ENCODE measurements at places on chromosomes 13 and 19.

- H3K27ac ChIP-seq, result no peak overlapping the region
- no peaks in the 10 kb centered on the region for H3K4me1 ChIP-seq
- DNase-seq, result no peak
- H3K36me3 ChIP-seq, result no peaks in the 10 kb centered on the region
- H3K4me3 ChIP-seq, result no peak overlapping the region
Measured at GRCh38 chr19:15072930-15073647, 8.9 kb upstream of the OR1I1 start.

- H3K27me3 ChIP-seq, result no peaks in the 10 kb centered on the region
- DNase-seq, result no peak
- peaks cover 7% of the 10 kb centered on the region for H3K4me1 ChIP-seq
- H3K36me3 ChIP-seq, result peaks cover 42% of the 10 kb centered on the region
Measured at GRCh38 chr13:20799726-20800416, 26.1 kb upstream of the EEF1AKMT1 start.

DNA sequence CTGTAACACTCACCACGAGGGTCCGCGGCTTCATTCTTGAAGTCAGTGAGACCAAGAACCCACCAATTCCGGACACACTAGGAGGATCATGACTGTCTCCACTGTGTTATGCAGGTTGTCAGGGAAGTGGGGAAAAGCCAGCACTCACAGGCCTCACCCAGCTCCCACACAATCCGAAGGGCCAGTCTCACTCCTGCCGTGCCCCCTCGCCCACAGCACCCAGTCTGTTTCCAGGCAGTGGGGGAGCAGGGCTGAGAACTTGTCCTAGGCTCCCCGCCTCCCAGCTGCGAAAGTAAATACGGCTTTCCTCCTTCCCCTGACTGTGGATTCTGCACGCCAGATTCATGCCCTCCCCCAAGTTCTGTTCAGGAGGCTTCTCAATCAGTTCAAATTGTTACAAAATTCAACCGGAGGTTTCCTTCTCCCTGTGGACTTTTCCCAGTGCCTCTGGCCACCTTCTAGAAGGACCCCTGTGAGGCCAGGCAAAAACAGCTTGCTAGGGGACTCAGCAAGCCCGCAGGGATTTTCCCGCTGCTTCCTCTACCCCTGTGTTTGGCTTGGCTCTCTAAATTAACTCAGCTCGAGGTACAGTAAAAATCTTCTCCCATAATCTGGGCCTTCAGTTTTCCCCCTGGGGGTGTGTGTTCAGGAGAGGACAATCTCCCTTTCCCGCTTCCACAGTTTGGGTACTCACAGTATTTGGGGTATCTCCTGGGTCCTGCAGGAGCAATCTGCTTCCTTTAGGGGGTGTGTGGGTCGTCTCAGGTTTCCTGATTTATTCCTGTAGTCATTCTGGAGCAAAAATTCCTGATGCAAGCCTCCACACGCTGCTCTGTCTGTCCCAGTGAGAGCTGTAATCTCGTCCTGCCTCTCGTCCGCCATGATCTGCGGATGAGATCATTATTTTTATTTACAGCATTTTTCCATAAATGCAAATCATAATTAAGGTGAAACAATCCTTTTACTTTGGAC is 899.8 kb downstream of the GPC5 start:
- DNase-seq, result no peak
- no peaks in the 10 kb centered on the region for H3K27me3 ChIP-seq
- H3K27ac ChIP-seq, result no peak overlapping the region
- H3K36me3 ChIP-seq, result no peaks in the 10 kb centered on the region
- no peaks in the 10 kb centered on the region for H3K4me1 ChIP-seq
- no peak overlapping the region for H3K4me3 ChIP-seq

GRCh38 chr13:36914648-36915047 is 5.4 kb downstream of the SMAD9 start:
- H3K4me1 ChIP-seq, result no peaks in the 10 kb centered on the region
- H3K27me3 ChIP-seq, result peaks cover 48% of the 10 kb centered on the region
- no peak for DNase-seq
- no peak overlapping the region for H3K4me3 ChIP-seq
- H3K27ac ChIP-seq, result no peak overlapping the region
- no peaks in the 10 kb centered on the region for H3K36me3 ChIP-seq

- no peak for DNase-seq
- peaks cover 33% of the 10 kb centered on the region for H3K36me3 ChIP-seq
- H3K27ac ChIP-seq, result no peak overlapping the region
- peaks cover 9% of the 10 kb centered on the region for H3K4me1 ChIP-seq
Measured at GRCh38 chr13:21445759-21446158, 13.3 kb downstream of the ZDHHC20 start.

DNA sequence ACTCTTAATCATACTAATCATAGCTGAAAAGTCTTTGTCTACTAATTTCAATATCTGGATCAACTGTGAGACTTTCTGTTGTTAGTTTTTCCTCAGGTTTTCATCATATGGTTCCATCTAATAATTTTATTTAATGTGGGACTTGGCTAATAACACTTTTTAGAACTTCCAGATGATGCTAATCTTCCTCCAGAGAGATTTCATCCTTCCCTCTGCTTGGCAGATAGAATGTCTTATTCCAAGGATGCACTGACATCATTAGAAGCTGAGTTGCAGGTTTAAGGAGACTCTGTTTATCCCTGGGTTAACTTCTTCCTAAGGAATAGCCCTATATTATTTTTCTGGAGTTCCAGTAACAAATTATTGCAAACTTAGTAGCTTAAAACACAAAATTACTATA is 325.6 kb downstream of the COG6 start:
- peaks cover 11% of the 10 kb centered on the region for H3K27me3 ChIP-seq
- H3K27ac ChIP-seq, result no peak overlapping the region
- DNase-seq, result no peak
- no peak overlapping the region for H3K4me3 ChIP-seq
- no peaks in the 10 kb centered on the region for H3K36me3 ChIP-seq
- no peaks in the 10 kb centered on the region for H3K4me1 ChIP-seq

GRCh38 chr13:67134417-67135129 is 95.6 kb downstream of the PCDH9 start:
- H3K27me3 ChIP-seq, result no peaks in the 10 kb centered on the region
- H3K4me1 ChIP-seq, result no peaks in the 10 kb centered on the region
- H3K4me3 ChIP-seq, result peak overlapping the region; percentile 54
- H3K36me3 ChIP-seq, result no peaks in the 10 kb centered on the region
- DNase-seq, result no peak

GRCh38 chr19:1401138-1401888 is at the start of gene GAMT:
TSS of gene GAMT (minus strand) at chr19:1401542. CDS start at chr19:1401476, 66 bp downstream.
- H3K27me3 ChIP-seq, result peaks cover 2% of the 10 kb centered on the region
- peaks cover 10% of the 10 kb centered on the region for H3K4me1 ChIP-seq
- DNase-seq, result peak; percentile 63
- no peak within 1 kb of the TSS for H3K27ac ChIP-seq
- no peaks in the 10 kb centered on the region for H3K36me3 ChIP-seq

- H3K27me3 ChIP-seq, result peaks cover 5% of the 10 kb centered on the region
- H3K4me1 ChIP-seq, result no peaks in the 10 kb centered on the region
- H3K4me3 ChIP-seq, result no peak overlapping the region
- H3K27ac ChIP-seq, result no peak overlapping the region
- DNase-seq, result no peak
- no peaks in the 10 kb centered on the region for H3K36me3 ChIP-seq
Measured at GRCh38 chr13:43326100-43326499, 302.7 kb downstream of the DNAJC15 start.

- DNase-seq, result no peak
- H3K27me3 ChIP-seq, result no peaks in the 10 kb centered on the region
- no peak overlapping the region for H3K4me3 ChIP-seq
- no peaks in the 10 kb centered on the region for H3K4me1 ChIP-seq
- H3K36me3 ChIP-seq, result no peaks in the 10 kb centered on the region
Measured at GRCh38 chr13:108551674-108552073, 77.7 kb upstream of the MYO16 start.

DNA sequence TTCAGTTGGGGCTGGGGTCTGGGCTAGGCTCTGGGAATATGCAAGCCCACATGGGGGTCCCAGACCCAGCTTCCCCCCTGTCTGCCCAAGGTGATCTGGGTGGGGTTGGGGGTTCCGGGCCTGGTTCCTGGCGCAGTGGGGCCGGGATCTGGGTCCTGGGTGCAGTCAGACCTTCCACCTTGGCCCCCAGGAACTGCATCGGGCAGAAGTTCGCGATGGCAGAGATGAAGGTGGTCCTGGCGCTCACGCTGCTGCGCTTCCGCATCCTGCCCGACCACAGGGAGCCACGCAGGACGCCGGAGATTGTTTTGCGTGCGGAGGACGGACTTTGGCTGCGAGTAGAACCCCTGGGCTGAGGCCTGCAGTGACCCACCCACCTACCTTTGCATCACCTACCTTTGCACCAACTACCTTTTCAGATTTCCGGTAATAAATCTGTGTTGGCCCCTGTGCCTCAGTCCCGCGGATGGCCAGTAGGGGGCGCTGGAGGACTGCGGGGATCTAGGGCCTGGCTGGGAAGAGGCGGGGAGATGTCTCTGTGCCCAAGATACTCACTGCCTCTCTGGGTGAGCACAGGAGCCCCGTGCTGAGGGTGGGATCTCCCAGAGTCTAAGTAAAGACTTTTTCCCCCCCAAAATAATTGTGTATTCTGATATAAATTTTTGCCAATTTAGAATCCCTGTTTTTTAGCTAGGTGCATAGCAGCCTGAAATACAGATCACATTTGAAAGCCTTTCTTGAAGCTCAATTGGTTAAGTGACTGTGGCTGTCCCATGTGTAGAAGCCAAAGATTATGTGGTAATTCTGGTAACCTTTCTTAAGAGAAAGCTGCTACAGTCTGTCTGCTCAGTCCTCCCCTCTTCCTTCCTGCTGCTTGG is 11.5 kb upstream of the CYP4F3 start:
- DNase-seq, result peak; percentile 73
- H3K27me3 ChIP-seq, result no peaks in the 10 kb centered on the region
- no peak overlapping the region for H3K27ac ChIP-seq
- H3K4me1 ChIP-seq, result no peaks in the 10 kb centered on the region
- no peaks in the 10 kb centered on the region for H3K36me3 ChIP-seq

DNA sequence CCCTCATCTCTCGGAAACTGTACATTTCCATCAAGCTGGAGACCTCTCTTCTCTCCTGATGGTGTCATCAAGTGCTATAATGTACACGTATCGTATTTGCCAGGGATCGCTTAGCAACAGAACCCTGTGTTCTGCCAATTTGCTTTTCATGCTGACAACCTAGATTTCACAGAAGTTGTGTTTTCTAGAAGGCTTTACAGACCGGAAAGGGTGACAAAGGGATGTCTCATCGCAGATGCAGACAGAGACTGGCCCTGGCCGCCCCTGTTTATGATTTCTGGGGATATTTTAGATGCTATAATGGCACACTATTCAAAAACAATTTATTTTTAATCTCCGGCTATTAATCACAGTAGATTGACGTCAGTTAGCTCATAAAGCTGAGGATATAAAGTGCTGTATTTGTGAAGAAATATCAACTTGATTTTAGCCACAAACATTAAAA is 291.4 kb downstream of the IRS2 start:
- DNase-seq, result no peak
- no peak overlapping the region for H3K4me3 ChIP-seq
- H3K27ac ChIP-seq, result no peak overlapping the region
- H3K27me3 ChIP-seq, result no peaks in the 10 kb centered on the region

DNA sequence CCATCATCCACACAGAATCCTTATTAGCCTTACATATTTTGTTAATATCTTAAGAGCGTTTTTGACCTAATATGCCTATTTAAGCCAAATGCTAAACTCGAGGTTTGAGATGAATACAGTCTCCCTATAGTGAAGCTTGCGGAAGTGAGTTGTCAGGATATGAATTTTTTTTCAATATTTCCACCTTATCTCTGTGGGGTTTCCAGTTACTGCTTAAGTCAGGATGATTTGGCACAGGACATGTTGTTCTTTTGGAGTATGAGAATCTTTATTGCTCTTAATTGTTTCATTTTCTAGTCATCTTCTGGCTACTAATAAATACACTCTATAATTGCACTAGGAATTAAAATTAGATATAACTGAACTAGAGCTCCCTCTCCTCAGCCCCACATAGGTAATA is 44.2 kb upstream of the GPC6 start:
- no peaks in the 10 kb centered on the region for H3K36me3 ChIP-seq
- no peak for DNase-seq
- no peak overlapping the region for H3K27ac ChIP-seq
- H3K4me3 ChIP-seq, result no peak overlapping the region

- no peak overlapping the region for H3K4me3 ChIP-seq
- no peaks in the 10 kb centered on the region for H3K27me3 ChIP-seq
- no peak for DNase-seq
Measured at GRCh38 chr13:80571346-80572307, 230.7 kb upstream of the SPRY2 start.

GRCh38 chr13:94758436-94758960 is 46.2 kb upstream of the SOX21 start:
- no peaks in the 10 kb centered on the region for H3K36me3 ChIP-seq
- DNase-seq, result no peak
- H3K4me1 ChIP-seq, result no peaks in the 10 kb centered on the region
- peaks cover 22% of the 10 kb centered on the region for H3K27me3 ChIP-seq
- H3K27ac ChIP-seq, result no peak overlapping the region

- no peak overlapping the region for H3K27ac ChIP-seq
- no peaks in the 10 kb centered on the region for H3K36me3 ChIP-seq
- H3K4me3 ChIP-seq, result no peak overlapping the region
Measured at GRCh38 chr19:30307191-30307974, 64.8 kb upstream of the ZNF536 start.

- H3K4me1 ChIP-seq, result no peaks in the 10 kb centered on the region
- H3K36me3 ChIP-seq, result no peaks in the 10 kb centered on the region
- peaks cover 3% of the 10 kb centered on the region for H3K27me3 ChIP-seq
- H3K27ac ChIP-seq, result no peak overlapping the region
- no peak overlapping the region for H3K4me3 ChIP-seq
Measured at GRCh38 chr13:29791997-29792780, 58.2 kb downstream of the UBL3 start.

DNA sequence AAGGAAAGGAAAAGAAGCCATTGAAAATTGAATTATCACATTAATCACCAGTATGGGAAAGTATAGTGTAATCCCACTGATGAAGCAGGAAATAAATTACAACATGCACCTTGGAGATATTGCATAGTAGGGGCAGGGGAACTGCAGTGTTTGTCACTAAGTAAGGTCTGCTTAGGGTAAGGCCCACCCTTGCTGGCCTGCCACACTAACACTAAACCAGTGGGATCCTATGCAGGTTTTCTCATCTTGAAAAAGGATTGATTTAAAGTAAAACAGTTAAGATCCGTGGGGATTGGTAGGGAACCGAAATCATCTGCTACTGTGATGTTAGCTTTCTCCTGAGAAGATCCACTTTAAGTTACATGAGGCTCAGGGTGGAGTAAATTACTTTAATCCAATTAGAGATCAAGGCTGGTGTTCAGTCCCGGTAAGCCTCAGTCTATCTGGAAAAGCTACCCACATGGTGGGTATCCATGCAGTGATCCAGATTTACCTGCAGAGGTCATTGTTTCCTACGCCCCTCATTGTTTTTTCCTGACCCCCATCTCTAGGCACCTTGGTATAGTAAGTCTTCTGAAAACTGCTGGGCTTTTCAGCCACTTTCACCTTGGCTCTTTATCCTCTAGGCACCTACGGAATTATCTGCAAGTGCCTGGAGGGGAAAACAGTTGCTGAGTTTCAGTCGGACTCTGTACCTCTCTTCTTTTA is 1014.9 kb upstream of the ATXN8OS start:
- no peaks in the 10 kb centered on the region for H3K4me1 ChIP-seq
- no peak overlapping the region for H3K27ac ChIP-seq
- no peak for DNase-seq
- no peak overlapping the region for H3K4me3 ChIP-seq

- H3K27ac ChIP-seq, result peak overlapping the region; percentile 93
- DNase-seq, result no peak
- H3K36me3 ChIP-seq, result peaks cover 24% of the 10 kb centered on the region
- H3K27me3 ChIP-seq, result no peaks in the 10 kb centered on the region
- peaks cover 18% of the 10 kb centered on the region for H3K4me1 ChIP-seq
Measured at GRCh38 chr19:48726556-48726955, 7.0 kb upstream of the MAMSTR start.

- no peaks in the 10 kb centered on the region for H3K36me3 ChIP-seq
- no peak for DNase-seq
- no peaks in the 10 kb centered on the region for H3K27me3 ChIP-seq
- H3K4me1 ChIP-seq, result no peaks in the 10 kb centered on the region
- H3K4me3 ChIP-seq, result no peak overlapping the region
Measured at GRCh38 chr13:102021777-102022176, 380.1 kb downstream of the FGF14 start.
